ENCODE measurements at places on chromosomes 1 and 21.

DNA sequence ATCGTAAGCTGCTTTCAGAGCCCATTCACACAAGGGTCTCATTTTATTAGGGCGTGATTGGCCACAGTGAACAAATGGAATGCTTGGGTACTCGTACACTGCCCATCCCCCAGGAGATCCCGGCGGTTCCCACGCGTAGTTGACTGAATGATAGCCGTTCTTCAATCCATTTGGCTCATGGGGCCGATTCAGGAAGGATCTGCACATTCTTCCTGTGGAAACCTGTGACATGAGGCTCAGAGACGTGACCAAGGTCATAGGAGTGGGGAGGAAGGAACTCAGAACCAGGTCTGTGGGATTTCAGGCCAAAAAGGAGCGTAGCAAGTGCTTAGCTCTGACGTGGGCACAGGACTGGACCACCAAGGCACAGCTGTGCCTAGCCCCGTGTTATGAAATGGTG is 11.7 kb downstream of the ABCG1 start:
- DNase-seq: peak; percentile 53

DNA sequence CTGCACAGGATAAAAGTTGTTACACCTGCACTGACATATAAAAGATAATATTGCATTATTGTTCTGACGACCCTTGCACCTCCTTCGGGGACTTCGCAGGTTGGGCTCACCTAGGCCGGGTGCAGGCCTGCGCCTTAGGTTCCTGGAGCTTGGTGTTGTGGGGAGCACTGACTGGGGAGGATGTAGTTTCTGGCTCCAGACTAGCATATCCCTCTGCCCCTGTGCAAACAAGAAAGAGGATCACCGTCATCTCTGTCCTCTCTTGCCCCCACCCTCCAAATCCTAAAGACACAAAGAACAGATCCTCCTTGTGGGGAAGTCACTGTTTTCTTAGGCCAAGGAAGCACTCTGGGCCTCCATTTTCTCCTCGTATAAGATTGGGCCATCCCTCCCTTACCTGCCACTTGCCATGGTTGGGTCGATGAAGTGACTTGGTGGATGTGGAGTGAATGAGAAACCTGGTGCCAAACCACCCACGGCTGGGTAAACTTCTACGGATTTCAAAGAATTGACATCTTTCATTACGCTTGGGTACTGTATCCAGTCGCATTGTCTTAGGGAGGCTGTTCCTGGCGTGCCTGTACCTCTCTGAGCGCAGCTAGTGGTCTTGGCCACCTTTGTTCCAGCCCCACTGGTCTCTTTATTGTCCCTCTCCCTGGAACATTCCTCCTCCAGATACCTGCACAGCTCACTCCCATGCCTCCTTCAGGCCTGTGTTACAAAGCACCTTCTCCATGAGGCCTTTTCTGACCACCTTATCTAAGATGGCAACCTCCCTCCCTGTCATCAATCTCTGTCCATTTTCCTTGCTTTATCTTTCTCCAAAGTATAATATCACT is 34.4 kb upstream of the PKP1 start:
- no peak for DNase-seq

DNA sequence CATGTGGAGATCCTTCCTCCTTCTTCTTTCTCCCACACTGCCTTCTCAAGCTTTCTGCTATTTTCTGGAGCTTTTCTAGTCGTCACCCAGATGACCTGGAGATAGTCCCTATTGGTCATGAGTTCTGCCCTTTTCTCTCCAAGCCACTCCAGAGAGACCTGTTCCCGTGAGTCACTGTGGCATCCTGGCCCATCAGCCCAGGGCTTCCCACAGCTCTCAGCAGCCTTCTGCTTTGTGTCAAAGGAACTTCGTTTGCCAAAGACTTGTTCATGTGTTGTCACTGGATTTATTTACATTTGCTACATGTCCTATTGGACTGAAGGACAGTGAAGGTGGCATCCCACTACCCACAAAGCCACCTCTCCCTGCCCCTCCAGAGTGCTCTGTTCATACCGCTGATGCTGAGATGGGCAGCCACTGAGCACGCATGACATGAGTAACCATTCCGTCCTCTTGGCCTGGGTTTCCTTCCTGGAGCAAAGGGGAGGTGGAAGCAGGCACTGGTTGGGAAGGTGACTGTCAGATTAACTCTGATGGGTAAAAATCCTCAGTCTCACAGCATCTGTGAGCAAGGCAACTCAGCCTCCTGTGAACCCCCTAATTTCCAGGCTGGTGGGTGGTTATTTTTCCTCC is 119.2 kb downstream of the EDEM3 start:
- DNase-seq: peak; percentile 74

DNA sequence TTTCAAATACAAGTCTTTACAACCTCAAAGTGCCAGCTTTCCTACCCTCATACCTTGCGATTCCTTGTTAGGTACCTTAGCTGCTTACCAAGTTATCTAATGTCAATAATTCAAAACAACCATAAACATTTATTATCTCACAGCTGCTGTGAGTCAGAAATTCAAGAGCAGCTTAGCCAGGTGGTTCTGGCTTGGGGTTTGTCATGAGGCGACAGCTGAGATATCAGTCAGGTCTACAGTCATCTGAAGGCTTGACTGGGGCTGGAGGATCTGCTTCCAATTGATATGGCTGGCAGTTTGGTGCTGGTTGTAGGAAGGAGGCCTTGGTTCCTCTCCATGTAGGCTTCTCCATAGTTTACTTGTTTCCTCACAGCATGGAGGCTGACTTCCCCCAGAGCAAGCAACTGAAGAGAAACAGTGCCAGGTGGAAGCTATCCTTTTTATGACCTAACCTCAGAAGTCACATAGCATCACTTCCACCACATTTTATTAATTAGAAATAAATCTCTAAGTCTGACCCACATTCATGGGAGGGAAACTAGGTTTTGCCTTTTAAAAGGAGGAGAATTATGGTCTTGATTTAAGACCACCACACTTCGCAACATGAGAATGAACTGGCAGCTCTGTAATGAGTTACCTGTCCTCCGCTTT is 103.3 kb upstream of the FGGY start:
- no peak for DNase-seq

DNA sequence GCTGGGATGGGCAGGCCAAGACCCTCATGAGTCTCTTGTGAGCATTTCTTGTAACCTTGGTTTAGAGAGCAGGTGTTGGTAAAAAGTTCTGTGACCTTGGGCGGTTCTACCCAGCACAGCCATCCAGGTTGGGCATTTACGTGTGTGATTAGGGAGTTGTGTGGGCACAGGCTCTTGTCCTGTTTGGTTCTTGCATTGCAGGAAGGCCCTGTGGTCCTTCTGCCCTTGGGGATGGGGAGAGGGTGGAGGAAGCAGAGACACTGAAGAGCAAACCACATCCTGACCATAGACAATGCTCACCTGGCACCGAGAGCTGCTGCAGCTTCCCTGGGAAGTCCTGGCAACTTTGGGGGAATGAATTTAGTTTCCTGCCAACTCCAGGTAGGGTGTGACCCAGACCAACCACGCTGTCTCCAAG is 25.6 kb downstream of the RNF187 start:
- no peak for DNase-seq

- DNase-seq: no peak
Observed at GRCh38 chr1:232711996-232712395, 82.1 kb upstream of the SIPA1L2 start.

- no peak for DNase-seq
Observed at GRCh38 chr1:85223334-85223733, 22.5 kb upstream of the SYDE2 start.

DNA sequence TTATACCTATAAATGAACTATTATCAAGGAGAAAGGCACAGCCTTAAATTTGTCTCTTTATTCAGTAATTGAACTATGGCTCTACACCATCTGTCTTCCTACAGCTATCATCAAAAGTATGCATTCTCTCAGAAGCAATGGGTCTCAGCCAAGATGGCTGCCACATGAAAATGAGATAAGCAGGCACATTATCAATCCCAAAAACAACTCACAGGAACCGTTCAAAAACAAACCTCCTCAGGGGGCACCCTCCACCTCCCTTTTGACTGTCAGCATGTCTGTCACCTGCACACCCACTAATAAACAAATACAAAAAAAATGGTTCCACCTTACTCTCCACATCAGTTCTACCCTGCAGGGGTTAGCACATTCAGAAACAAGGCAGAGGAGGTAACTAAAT is 23.6 kb downstream of the KIAA0319L start:
- DNase-seq: no peak

DNA sequence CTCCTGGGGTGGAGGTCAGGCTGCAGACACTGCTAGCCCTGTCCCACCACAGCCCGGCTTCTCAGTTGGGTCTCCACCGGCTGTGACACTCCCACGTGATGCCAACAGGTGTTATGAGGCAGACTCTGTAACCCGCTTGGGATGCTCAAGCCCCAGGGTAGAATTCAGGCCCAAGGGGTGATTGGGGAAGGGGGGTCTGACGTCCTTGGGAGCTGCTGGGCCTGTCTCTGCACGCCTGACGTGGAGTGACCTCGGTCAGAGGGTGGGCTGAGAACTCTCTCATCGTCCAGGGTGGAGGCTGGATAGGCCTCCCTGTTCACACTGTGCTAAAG is 7.7 kb upstream of the HES5 start:
- no peak for DNase-seq

DNA sequence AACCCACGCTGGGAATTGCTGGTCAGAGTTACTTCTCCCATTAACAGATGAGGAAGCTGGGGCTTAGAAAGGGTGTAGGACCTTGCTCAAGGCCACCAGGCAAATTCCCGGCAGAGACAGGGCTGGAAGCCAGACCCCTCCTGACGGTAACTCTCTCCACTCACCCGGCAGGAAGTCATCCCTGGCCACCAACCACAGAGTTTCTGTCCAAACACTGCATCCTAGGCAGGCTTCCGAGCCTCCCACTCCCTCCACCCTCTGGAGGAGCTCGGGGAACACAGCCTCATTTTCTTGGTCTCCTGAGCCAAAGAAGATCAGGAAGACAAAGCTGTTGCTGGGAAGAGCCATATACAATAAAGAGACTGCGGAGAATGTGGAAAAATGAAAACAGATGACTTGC is 25.0 kb upstream of the ZNF436 start:
- peak; percentile 97 for DNase-seq
